ENCODE measurements at places on chromosomes 2 and 18. TPM values are rescaled to one million over a fixed set of nuclear protein-coding genes. Genes with fewer than 3 reads are reported as not detected.

DNA sequence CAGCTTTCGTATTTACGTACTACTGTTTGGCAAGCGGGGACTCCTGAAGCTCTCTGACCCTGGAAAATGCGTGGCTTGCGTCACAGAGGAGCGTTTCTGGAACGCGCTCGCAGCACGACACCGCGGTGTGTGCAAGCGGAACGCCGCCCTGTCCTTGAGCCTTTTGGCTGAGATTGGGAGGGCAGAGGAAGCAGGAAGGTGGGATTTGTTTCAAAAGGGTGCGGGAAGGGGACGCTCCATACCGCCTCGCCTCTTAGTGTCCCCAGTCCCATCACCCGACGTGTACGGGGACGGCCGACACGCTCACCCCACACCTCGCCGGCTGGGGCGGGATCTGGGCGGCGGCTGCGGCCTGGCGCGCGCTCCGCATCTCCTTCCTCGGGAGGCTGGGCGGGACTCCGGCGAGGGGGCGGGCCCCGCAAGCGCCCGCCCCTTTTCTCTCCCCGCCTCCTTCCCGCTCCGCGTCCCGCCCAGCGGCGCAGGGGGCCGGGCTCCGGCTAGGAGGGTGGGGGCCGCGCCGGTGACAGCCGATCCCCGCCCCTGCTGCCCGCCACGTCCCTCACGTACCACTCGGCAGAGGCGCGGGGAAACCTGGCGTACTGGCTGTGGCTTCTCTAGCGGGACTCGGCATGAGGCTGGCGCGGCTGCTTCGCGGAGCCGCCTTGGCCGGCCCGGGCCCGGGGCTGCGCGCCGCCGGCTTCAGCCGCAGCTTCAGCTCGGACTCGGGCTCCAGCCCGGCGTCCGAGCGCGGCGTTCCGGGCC, at the start of gene PDK1:
TSS of gene PDK1 (plus strand) at position 569 of the 762 bp plus-strand sequence. CDS start at position 630, 61 bp downstream.
- peak; percentile 94 for DNase-seq

DNA sequence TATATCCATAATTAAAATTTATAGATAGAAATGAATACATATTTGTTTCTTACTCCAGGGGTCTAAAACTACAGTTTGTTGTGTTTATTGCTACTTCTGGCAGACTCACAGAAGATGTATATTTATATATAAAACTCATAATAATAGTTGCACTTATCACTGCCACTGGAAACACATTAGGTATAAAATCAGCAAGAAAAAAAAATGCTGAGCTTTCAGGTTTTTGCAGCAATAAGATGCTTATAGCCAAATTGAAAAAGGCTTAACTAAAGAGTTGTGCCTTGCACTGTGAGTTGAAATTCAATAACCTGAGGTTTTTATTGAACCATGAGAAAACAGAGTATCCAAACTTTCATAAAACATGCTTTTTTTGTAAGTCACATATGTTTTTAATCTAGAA, 623.9 kb upstream of the CRIM1 start:
- no peak for DNase-seq

DNA sequence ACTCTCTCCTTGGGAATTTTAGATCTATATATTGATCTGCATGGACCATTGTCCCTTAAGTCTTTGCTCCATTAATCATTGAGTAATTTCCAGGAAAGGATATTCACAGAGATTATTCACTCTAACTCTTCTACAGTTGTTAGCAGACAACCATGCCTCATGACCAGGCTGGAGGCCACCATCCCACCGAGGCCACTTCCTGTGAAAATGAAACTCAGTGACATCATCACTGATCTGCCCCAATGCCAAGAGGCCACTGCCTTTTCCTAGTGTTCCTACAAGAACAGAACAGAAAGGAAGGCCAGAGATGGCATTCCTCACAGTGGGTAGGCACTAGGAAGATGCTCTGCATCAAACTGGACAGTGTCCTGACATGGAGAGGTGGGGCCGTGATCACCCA, 161.3 kb downstream of the DTNA start:
- no peak for DNase-seq

DNA sequence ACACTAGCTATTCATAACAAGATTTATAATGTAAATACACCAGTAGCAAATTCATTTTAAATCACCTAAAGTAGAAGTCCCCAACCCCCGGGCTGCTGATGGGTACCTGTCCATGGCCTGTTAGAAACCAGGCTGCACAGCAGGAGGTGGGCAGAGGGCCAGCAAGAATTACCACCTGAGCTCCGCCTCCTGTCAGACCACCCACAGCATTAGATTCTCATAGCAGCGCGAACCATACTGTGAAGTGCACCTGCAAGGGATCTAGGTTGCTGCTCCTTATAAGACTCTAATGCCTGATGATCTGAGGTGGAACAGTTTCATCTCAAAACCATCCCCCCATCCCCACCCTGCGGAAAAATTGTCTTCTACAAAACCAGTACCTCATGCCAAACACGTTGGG, 71.3 kb downstream of the KANSL1L start:
- DNase-seq, result no peak

GRCh38 chr2:22501851-22502250, 883.1 kb upstream of the KLHL29 start:
- DNase-seq, result no peak

DNA sequence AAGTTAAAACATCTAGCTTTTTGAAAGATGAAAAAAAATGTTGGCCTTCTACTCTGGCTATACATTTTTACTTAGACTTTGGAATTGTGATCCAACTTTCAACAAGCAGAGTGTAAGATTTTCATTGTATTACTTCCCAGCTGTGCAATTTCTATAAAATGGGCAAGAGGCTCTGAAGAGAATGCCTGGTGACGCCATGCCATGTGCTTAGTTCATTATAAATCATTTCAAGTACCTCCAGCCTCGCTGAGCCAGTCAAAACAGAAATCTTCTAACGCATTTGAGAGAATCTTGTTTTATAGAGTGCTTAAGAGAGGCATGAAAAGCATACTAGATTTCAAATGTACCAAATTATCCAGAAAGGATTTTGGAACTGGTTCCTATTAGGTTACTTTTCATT, 10.1 kb upstream of the STK17B start:
- DNase-seq, result no peak

The ZEB2 gene
- polyA plus RNA-seq, result 0.08 TPM

The UGT1A5 gene
- polyA plus RNA-seq, result not detected

The AQP12A gene
- polyA plus RNA-seq, result not detected

Measured in naive thymus-derived CD8-positive, alpha-beta T cell (primary cell).